Neuronal stem cell (in vitro differentiated cells): ENCODE measurements at places on chromosomes 1 and 21.

DNA sequence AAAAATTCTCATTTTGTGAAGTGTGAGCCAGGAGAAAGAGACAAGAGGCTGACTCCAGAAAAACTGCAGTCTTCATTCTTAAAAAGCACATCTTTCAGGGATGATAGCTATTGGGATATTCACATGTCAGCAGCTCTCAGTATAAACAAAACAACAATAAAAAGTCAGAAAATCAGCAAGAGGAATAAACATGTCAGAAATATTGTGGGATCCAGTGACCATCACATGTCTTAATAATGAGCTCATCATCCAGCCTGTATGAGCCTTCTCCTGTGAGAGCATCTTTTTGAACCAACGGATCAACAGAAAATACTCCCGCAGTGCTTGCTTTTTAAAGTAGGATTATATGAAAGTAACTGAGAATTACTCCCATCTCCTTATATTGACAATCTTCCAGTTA is 241.6 kb downstream of the SMYD3 start:
- DNase-seq = no peak

- no peak for DNase-seq
Measured at GRCh38 chr1:39091845-39092645, 65.9 kb downstream of the NDUFS5 start.

GRCh38 chr1:230982696-230983095 is 3.8 kb downstream of the ARV1 start:
- no peak for DNase-seq

GRCh38 chr1:20640183-20640597 is 6.9 kb downstream of the PINK1 start:
- peak; percentile 64 for DNase-seq

GRCh38 chr1:91784191-91784590 is 101.8 kb downstream of the TGFBR3 start:
- DNase-seq = no peak

GRCh38 chr1:7650801-7651200 is 120.3 kb upstream of the VAMP3 start:
- no peak for DNase-seq
